ENCODE measurements at places on chromosomes 3 and 15.

DNA sequence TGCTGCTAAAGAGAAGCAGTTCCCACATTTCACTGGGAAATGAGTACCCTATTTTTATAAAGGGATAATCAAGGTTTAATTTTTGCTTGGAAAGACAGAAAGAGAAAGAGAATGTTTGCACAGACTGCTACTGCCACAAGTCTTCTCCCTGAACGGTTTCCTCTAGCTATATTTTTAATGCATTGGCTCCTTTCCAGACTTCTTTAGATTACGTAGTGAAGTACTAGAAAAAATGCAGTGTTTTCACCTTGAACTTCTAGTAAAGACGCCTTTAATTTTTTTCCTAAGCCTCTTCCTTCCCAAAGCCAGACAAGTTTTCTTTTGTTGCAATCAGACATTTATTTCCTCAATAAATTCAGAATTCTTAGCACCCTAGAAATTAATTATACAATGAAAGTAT lies 248.3 kb upstream of the CCDC54 start:
- DNase-seq = no peak

DNA sequence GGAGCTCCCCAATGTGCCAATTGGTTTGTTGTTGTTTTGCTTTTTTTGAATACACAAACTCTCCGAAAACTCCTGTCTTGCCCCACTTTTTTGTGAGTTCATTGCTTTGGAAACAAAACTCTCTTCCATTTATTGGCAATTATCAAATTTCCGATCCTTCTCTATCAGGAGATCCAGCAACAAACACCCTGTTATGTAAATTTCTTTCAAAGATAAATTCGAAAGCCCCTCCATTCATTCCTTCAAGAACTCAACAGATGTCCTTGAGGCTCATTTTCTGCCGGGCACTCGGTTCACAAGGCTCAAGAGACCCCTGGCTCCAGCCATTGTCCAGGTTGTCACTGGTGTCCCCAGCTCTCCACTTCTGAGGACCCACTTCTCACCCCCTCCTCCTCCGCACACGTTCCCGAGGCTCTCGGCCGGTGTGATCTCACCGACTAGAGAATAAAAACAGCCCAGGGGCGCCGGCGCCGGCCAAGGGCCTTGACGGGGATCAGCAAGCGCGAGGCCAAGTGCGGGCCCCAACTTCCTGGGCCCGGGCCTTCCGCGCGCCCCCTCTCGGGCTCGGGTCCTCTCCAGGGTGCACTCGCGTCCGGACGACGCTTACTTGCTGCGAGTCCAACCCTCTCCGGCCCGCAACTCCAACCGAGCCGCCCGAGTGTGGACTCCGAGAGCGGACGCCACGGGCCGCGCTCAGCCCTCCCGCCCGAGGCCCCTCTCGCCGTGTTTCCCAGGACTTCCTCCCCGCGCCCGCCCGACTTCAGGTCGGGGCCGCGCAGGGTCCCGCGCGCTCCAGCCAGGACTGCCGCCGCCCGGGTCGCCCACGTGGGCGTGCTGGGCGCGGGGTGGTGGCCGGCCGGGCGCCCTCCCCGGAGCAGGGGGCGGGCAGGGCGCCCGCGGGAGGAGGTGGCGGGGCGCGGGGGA lies 533 bp upstream of the SMAD3 start:
- DNase-seq = no peak

DNA sequence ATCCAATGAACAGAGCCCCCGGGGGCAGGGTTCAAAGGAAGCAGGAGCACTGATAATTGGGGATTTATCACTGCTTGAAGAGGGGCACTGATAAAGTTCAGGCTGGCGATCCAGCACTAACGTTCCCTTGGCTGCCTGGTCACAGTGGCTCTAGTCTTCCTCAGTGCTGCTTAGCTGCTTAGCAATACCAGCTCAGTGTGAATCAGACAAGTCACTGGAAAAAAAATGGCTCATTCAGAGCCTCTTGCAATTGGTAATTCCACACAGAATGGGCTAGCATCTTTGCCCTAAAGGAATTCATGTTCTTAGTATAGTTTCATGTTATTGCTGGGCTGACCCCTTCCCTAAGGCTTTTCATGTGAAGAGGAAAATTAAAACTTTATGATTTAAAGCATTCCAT lies 95.7 kb upstream of the SLC2A2 start:
- no peak for DNase-seq

DNA sequence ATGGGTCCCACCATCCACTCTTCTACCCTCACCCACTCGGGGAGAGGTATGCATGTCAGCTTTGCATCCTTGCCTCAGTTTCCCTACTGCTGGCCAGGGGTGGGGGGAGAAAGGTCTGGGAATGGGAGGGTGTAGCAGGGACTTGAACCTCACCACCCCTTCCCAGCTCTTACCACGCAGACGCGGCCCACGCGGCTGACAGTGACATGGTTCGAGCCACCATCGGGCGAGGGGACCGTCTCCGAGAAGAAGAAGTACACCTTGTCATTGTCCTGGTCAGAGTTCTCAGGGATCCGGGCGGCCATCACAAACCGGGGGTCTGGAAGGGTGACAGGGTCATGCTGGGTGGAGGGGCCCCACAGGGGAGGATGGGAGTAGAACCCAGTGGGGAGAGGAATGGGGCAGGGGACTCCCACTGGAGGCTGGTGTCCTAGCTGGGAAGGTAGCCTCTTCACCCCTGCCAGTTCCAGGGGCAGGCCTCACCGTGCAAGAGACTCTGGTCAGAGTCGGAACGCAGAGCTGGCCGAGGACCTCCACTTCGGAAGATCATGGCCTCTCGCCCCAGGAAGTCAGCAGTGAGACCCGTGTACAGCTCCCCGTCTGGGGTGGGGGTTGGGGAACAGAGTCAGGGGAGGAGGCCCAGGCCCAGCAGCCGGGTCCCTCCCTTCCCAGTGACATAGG lies 3.7 kb downstream of the SEMA3G start:
- DNase-seq = no peak

DNA sequence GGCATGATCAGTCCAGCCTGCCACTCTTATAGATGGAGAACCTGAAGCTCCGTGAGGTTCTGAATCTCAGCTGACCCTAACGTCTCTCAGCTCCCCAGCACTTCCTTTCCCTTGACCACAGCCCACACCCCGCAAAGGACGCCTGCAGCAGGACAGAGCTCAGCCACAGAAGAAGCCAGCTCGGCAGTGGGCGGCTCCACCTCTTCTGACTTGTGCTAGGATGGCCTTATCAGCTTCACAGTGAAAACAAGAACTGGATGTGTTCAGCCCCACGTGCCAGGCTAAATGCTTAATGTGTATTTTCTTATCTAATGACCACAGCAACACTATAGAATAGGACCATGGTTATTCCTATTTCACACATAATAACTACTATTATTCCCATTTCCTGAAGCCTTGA lies 127.6 kb downstream of the ARNT2 start:
- DNase-seq = no peak
